ENCODE measurements at places on chromosomes 7 and 10. TPM values are rescaled to one million over a fixed set of nuclear protein-coding genes. Genes with fewer than 3 reads are reported as not detected.

PODXL gene
- total RNA-seq, result 51.0 TPM

CYP17A1 gene
- total RNA-seq, result 0.16 TPM

- no peaks in the 10 kb centered on the region for H3K36me3 ChIP-seq
- H3K4me1 ChIP-seq, result peaks cover 11% of the 10 kb centered on the region
- no peak overlapping the region for H3K4me3 ChIP-seq
- H3K27ac ChIP-seq, result peak overlapping the region; percentile 62
Observed at GRCh38 chr7:2452074-2452507, 24.1 kb downstream of the GRIFIN start.

AGAP4 gene
- total RNA-seq, result 5.8 TPM

- H3K36me3 ChIP-seq, result no peaks in the 10 kb centered on the region
- no peak overlapping the region for H3K27ac ChIP-seq
- H3K27me3 ChIP-seq, result no peaks in the 10 kb centered on the region
- no peak for DNase-seq
Observed at GRCh38 chr7:50552139-50552538, 13.1 kb downstream of the DDC start.

- DNase-seq, result no peak
- no peaks in the 10 kb centered on the region for H3K27me3 ChIP-seq
- no peak overlapping the region for H3K27ac ChIP-seq
Observed at GRCh38 chr7:70406186-70406949, 725.6 kb upstream of the GALNT17 start.

Measured in heart right ventricle (tissue), 16 donors.